HFFc6 (cell line): ENCODE measurements at places on chromosomes 3 and 15.
A peak's percentile ranks its signal among the peaks of the same experiment; 100 is the strongest.

GRCh38 chr15:90035840-90036230 lies 34.7 kb downstream of the ZNF710 start:
- DNase-seq: no peak

- no peak for DNase-seq
These were observed 104.9 kb upstream of the AGBL1 start for GRCh38 chr15:85974742-85975141.

- no peak for DNase-seq
These were observed 68.1 kb downstream of the TRIM69 start for GRCh38 chr15:44804298-44805046.

DNA sequence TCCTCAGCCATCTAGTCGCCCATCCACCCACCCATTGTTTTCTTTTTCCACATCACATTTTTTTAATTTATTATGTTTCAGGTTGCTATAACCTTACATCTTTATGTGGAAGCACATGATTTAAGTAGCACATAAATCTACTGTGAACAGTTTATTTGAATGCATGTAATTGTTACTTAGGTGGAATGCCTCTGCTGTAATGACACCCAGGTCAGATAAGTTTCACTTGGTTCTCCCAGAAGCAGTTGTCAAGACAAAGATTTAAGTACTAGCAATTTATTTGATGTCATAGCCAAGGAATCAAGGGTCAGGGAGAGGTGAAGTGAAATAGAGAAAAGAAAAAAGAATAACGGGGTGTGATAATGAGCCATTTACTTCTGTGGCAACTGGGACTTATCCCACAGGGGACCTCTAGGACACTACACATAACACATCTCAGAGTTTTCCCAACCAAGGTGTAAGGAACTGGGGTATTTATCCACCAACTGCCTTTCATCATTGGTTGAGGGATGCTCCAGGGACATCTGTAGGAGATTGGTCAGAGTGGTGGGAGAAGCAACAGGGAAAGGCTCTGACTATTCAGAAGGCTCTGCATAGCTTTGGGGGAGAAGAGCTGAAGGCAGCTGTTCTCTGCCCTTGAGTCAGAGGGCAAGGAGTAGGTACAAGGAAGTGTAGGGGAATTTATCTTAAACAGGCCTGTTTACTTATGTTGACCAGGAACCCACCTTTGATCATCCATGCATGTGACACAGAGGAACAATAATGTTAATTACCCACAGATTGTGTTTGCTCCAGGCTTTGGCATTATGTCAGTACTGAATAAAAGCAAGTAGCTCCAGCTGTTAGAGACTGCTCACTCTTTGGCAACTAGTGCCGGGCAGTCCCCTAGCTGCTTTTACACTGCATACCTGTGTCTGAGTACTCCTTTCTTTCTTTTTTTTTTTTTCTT lies 94.8 kb downstream of the CD200R1L start:
- no peak for DNase-seq

- DNase-seq: peak; percentile 21
These were observed 614.8 kb downstream of the ZIC1 start for GRCh38 chr3:148023994-148024393.
